Nephron progenitor cell (in vitro differentiated cells): ENCODE measurements at places on chromosomes 16 and 17.

DNA sequence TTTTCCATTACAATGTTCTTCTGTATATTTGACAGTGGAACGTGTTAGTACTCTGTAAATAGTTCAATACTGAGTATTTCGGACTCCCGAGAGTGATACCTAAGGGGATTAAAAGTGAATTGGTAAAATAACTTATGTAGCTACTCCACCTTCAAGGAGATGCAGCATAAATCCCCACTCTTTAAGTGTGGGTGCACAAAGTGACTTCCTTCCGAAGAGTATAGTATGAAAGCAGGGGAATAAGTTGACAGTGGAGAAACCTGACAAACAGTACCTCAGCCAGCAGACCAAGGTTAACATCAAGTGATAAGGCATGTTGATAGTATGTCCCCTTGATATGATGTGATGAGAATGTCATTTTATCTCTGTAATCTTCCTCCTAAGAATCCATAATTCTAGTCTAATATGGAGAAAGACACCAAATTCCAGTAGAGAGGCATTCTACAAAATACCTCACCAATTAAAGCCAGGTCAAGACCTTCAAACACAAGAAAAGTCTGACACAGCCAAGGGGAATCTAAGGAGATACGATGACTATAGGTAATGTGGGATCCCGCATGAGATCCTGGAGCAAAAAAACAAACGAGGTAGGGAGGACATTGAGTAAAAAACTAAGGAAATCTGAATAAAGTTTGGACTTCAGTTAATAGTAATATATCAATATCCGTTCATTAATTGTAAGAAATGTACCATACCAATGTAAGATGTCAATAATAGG, 1.8 kb upstream of the ZPBP2 start:
- DNase-seq = no peak
- no peak overlapping the region for H3K27ac ChIP-seq
- peaks cover 5% of the 10 kb centered on the region for H3K36me3 ChIP-seq
- peaks cover 81% of the 10 kb centered on the region for H3K27me3 ChIP-seq
- no peak overlapping the region for H3K4me3 ChIP-seq

- no peak overlapping the region for H3K27ac ChIP-seq
- H3K36me3 ChIP-seq = no peaks in the 10 kb centered on the region
These were observed 21.8 kb downstream of the CDH8 start for GRCh38 chr16:62014319-62014923.

- no peaks in the 10 kb centered on the region for H3K36me3 ChIP-seq
- no peak overlapping the region for H3K4me3 ChIP-seq
- peak; percentile 1 for DNase-seq
- peaks cover 65% of the 10 kb centered on the region for H3K4me1 ChIP-seq
These were observed 100.4 kb downstream of the METRNL start for GRCh38 chr17:83179811-83180210.

GRCh38 chr17:57939797-57940196, 15.4 kb downstream of the CUEDC1 start:
- no peak overlapping the region for H3K4me3 ChIP-seq
- H3K27me3 ChIP-seq = peaks cover 26% of the 10 kb centered on the region
- no peak overlapping the region for H3K27ac ChIP-seq
- DNase-seq = no peak
